Activated naive CD4-positive, alpha-beta T cell treated with Interleukin-2 at 50 U/mL for 16 hours (primary cell): ENCODE measurements at places on chromosomes 1 and 21.

DNA sequence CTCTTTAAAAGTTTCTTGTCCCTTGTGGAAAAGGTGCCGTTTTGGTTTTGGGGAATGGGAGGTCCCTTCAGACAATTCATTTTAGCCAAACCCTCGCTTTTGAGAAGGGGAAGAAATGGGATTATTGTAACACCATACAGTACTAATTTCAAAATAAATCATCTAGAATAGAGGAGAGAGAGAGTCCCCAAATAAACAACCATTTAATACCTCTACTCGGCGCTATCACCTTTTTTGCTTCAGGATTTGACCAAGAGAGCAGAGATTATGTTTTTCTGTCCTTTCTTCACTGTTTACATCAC, 770 bp upstream of the RC3H1 start:
- no peak for DNase-seq

- no peak for DNase-seq
These were observed 34.6 kb downstream of the XCL2 start for GRCh38 chr1:168509210-168509609.

GRCh38 chr1:25795211-25795610, 4.8 kb upstream of the SELENON start:
- DNase-seq: no peak

DNA sequence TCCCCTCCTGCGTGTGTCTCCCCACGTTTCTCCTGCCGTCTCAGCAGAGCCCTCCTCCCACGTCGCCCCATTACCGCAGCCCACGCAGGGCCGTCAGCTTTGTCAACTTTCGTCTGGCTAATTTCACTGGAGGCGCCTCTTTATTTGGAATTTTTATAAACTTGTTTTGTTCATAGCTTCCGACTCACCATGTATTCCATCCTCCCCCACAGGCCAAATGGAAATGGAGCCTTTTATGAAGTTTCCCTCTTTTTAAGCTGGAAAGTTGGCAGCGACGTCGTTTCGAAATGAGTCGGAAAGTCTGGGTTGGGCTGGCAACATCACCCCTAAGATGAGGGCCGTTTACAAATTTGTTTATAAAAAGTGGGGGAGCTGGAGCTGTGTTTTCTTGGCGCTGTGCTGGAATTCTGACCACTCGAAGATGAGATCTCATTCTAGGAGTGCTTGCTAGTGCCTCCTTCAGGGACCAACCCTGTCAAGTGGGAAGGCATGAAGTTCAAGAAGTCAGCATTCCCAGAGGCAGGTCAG, 23.7 kb upstream of the SLC45A1 start:
- DNase-seq: no peak

DNA sequence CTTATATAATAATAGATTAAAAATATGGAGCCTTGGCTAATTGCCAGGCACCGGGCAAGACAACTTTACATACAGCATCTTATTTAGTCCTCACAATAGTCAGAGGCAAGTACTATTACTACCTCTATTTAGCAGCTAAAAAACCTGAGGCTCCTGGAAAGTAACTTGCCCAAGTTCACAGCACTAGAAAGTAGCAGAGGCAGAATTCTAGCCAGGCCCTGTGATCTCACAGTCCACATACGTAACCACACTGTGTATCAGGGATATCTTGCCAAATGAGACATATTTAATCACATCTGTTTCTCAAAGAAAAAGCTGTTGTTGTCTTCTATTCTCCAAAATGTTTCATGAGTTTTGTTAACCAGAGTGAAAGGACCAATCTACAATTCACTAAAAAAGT, 378.5 kb downstream of the PLPP3 start:
- DNase-seq: no peak

- DNase-seq: no peak
These were observed 175.5 kb downstream of the ASTN1 start for GRCh38 chr1:176989023-176989422.

- no peak for DNase-seq
These were observed 35.0 kb downstream of the DHCR24 start for GRCh38 chr1:54851936-54852524.

- no peak for DNase-seq
These were observed 653 bp downstream of the CASP9 start for GRCh38 chr1:15523104-15524020.

DNA sequence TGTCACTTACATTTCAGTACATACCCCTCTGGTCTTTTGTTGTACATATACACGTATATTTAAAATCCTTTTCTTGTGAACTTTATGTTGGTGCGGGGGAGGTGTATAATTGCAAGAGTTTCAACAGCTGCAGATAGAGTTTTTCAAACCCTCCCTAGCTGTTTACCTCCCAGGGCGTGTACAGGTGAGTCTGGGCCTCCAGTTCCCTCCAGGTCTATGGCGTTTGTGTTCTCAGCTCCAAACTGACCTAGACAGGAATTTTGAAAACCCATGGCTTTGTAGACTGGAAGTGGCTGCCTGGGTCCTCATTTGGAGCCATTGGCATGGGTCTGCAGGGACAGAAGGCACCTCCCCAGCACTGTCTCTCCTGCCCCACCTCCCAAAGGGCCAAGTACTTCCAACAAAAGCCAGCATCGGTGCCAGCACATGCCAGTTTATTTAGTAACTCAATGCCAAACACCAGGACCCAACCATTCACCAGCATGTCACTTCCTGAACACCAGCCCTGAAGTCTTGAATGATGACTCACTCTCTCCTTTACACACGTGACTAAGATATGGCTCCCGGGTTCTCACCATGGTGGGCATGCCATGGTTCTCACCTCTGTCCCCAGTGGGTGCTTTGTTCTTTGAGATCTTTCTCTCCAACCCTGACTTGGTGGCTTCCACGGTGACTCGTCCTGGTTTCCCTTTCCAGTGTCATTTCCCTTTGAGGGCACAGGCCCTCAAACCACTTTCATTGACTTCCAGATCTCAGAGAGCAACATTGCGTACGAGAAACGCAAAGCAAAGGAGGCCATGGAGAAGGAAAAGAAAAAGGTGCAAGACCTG, 57.3 kb upstream of the EFHD2 start:
- DNase-seq: peak; percentile 51

DNA sequence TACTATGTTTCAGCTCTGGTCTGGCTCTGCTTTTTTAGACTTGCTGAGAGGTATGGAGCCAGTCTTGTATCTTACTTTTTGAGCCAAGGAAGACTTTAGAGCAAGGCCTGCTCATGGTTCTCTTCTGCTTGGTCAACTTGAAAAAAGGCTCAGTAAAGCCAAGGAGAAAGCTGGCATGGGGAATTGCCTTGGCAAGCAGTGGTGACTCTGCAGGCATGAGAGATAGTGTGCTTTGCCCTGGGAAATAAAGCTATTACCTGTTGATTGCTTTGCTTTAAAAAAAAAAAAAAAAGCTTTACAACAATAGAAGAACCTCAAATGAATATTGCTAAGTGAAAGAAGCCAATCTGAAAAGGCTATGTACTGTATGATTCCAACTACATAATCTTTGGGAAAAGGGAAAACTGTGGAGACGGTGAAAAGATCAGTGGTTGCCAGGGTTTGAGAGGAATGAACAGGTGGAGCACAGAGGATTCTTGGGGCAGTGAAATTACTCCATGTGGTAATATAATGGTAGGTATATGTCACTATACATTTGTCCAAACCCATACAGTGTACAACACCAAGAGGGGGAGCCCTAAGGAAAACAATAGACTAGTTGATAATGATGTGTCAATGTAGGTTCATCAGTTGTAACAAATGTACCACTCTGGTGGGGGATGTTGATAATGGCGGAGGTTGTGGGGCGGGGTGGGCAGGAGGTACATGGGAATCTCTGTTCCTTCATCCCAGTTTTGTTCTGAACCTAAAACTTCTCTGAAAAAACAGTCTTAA, 87.6 kb downstream of the HMCN1 start:
- no peak for DNase-seq

- no peak for DNase-seq
These were observed 1.2 kb upstream of the IARS2 start for GRCh38 chr1:220092694-220093093.

GRCh38 chr1:94697839-94698238, 122.3 kb upstream of the SLC44A3 start:
- no peak for DNase-seq

GRCh38 chr1:54459140-54459539, 52.9 kb upstream of the SSBP3 start:
- no peak for DNase-seq

DNA sequence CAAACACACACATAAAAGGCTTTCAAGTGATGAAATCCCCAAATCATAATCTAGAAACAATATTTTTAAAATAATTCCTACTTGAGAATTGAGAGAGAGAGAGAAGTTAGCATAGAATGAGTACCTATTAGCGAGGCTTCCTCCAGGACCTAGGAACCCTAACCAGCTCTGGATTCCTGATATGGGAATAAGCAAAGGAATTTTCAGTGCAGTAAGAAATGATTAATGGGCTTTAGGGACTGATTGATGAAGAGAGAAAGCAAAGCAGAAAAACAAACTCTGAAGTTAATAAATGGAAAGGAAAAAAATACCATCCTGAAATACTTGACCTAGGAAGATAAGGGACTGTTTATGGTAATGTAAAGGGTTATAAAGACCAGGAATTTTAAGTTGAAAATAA, 60.6 kb downstream of the WARS2 start:
- DNase-seq: no peak

- peak; percentile 69 for DNase-seq
These were observed 36.7 kb downstream of the CAPN2 start for GRCh38 chr1:223748773-223749733.

DNA sequence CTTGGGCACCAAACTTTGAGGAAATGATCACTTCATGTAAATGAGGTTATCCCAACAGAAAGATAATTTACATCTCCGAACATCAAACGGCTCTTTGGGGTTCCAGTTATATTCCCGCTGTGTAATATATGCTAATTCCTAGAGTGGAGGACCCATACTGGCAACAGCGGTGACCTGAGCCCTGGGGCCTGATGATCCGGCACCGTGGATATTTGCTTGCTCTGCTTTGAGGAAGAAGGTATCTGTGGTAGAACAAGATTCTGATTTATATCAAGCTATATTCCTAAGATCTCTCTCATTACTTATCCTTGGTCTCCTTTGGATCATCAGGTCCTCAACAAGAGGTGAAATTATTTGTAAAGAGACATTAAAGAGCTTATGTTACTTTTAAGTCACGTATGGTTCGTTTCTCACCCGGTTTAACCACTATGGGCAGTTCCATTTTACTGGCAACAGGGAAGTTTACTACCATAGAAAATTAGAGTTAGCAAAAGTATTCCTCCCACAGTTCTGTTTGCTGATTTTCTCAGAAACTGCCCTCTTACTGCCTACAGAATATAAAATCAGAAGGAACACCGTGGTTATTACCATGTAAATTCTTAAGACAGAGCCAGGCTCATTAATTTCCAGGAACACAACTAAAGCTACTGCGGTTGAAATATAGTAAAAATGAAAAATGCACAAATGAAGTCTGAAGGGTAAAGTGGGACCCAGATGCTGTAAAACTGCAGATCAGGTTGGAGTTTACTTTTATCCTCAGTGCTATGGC, 56.7 kb downstream of the MRPL39 start:
- no peak for DNase-seq
